Suprapubic skin (tissue), 4 donors: ENCODE measurements at places on chromosomes 4 and X. TPM values are rescaled to one million over a fixed set of nuclear protein-coding genes. Genes with fewer than 3 reads are reported as not detected.
A peak's percentile ranks its signal among the peaks of the same experiment; 100 is the strongest.

CRMP1 gene
- not detected for total RNA-seq

DNA sequence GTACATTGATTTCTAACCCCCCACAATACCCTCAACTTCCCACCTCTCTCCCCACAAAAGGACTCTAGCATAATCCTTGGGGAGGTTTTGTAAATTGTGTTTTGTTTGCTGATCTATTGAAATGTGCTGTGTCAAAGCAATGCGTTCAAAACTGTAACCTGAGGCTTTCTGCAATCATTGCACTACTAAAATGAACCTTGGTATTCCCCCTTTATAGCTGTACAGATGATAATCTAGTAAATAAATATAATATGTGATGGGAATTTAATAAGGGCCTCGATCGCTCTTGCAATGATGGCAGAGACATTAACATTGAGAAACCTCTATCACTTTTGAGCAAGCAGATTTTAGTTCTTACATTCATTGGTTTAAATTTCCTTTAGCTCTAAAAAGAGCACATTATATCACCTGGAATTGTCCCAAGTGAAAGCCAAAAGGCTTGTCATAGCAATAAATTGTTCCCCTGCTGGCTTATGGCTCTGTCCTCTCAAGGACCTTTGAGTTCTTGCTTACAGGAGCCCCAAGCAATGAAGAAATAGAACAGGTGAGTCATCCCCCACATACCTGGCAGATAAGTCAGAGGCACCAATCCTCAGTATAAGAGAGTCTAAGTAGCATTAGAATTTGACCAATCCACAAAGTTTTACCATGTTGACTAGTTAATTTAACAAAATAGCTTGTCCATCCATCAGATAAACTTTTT is 18.4 kb upstream of the ACE2 start:
- H3K27me3 ChIP-seq, result no peaks in the 10 kb centered on the region
- H3K36me3 ChIP-seq, result no peaks in the 10 kb centered on the region
- no peak for DNase-seq

DTHD1 gene
- 0.32 TPM for total RNA-seq

- H3K36me3 ChIP-seq, result no peaks in the 10 kb centered on the region
- no peak overlapping the region for H3K27ac ChIP-seq
- no peaks in the 10 kb centered on the region for H3K27me3 ChIP-seq
- DNase-seq, result no peak
- H3K4me1 ChIP-seq, result no peaks in the 10 kb centered on the region
Measured at GRCh38 chr4:144740316-144740715, 94.4 kb downstream of the HHIP start.

- no peaks in the 10 kb centered on the region for H3K4me1 ChIP-seq
- no peaks in the 10 kb centered on the region for H3K27me3 ChIP-seq
- H3K27ac ChIP-seq, result no peak overlapping the region
- DNase-seq, result no peak
Measured at GRCh38 chr4:152892974-152893373, 43.1 kb upstream of the FHDC1 start.

DNA sequence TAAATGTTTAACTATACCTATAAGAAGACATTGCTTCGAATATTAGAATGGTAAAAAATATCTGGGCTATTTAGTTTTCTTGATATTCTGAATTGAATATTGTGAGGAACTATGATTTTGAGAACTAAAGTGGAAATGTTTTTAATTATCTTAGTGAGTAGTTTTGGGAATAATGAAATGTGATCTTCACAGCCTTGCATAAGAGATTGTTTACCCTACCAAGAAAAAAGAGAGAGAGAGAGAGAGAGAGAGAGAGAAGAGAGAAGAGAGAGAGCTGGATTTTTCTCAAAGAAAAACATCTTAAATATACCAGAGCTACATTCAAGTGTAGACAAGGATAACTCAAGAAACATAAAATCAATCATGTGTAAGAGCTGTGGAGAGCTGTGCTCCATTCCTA is 148.7 kb upstream of the MAD2L1 start:
- H3K27me3 ChIP-seq, result no peaks in the 10 kb centered on the region
- no peak overlapping the region for H3K27ac ChIP-seq
- no peaks in the 10 kb centered on the region for H3K4me1 ChIP-seq
- H3K36me3 ChIP-seq, result no peaks in the 10 kb centered on the region
- no peak overlapping the region for H3K4me3 ChIP-seq

FOXR2 gene
- total RNA-seq, result not detected

- H3K36me3 ChIP-seq, result no peaks in the 10 kb centered on the region
- no peak overlapping the region for H3K4me3 ChIP-seq
- H3K27ac ChIP-seq, result no peak overlapping the region
Measured at GRCh38 chrX:38974542-38974941, 173.3 kb downstream of the MID1IP1 start.

DNA sequence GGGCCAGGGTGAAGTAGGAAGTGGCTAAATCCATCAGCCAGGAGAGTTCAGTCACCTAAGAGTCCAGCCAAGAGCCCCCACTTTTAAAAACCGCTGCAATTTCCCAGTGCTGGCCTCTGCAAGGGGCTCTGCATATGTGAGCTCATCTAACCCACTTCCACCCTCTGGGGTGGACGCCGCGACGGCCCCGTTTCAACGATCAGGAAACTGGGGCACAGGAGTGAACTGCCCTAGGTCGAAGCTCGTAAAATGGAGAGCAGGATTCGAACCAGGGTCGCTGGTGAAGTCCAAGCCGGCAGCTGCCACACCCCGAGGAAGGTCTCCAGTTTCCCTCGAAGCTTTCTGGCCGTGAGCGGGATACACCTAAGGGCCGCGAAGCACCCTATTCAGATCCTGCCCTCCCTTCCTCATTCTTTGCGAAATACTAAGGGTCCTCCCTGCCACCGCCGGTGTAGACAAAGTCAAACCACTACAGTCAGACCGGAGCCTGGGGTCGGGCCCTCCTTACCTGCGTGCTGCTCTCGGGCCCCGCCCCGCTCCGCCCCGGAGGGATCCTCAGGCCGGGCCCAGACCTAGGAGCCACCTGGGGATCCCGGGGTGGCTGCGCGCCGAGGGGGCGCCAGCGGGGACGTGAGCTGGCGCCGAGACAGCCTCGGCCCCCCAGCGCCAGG is 446 bp downstream of the EVC2 start:
- peak overlapping the region; percentile 69 for H3K4me3 ChIP-seq
- no peak for DNase-seq
- no peaks in the 10 kb centered on the region for H3K36me3 ChIP-seq
- H3K4me1 ChIP-seq, result peaks cover 66% of the 10 kb centered on the region
- H3K27ac ChIP-seq, result peak overlapping the region; percentile 85

CENPVL3 gene
- not detected for total RNA-seq
